ENCODE measurements at places on chromosomes 1 and 21.

DNA sequence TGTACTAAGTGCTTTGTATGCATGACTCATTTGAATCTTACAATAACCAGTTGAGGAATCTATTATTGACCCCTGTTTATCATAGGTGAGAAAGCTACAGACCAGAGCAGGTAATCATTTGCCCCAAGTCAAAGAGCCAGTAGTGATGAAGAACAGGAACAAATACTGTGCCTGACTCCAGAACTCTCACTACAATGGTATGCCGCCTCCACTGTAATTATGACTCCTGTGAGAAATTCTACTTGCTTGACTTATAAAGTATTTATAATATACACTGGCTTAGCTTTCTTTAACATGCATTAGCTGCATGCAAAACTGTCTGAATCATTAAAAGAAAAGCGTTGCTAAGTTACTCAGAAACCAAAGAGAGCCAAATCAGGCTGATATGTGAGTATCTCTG, 92.6 kb downstream of the ZNF281 start:
- no peak for DNase-seq

DNA sequence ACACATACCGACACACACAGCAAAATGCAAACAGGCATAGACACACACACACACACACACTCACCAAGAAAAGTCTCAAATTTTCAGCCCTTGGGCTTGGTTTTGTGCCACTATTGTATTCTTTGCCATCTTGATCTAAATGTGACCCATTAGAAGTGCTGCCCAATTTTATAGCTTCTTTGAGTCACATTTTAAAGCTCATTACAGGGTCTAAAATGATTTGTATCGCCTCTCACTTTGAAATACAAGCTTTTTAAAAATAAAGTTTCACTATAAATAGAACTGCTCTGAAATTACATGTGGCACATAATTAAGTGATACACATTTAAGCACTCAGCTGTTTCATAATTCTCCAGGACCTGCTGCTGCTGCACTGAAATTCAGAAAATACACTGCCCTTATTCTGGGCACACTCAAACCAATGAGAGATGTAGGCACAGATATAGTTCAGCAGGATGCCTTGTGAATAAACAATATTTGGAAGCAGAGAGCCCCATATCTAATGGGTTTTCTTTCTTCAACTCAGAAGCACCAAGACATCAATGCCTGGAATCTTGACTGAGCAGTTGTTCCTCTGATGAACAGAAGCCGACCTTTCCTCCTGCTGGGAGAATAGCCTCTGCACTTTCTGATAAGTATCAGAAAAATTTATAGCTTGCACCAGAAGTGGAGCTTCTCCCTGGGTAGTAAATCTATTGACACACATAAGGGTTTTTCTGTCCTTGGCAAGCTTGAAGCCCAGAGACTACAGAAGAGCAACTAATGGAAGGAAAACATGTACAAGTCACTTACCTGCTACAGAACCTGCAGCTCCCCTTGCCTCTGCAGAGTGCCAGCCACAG, 37.0 kb upstream of the PLPPR4 start:
- no peak for DNase-seq

GRCh38 chr1:11355559-11356475, 82.8 kb downstream of the UBIAD1 start:
- DNase-seq: no peak

- DNase-seq: no peak
Observed at GRCh38 chr1:44608141-44608540, 66.1 kb downstream of the TMEM53 start.

GRCh38 chr1:115120296-115120695, 31.0 kb upstream of the TSPAN2 start:
- no peak for DNase-seq

- DNase-seq: no peak
Observed at GRCh38 chr1:149936170-149936991, at the start of gene MTMR11. MTMR11 (minus strand) TSS chr1:149936879; CDS start chr1:149936647, 232 bp downstream.

GRCh38 chr1:1677718-1678580, 14.6 kb downstream of the SLC35E2B start:
- DNase-seq: no peak

GRCh38 chr1:70207492-70207891, 2.1 kb upstream of the LRRC40 start:
- DNase-seq: no peak

DNA sequence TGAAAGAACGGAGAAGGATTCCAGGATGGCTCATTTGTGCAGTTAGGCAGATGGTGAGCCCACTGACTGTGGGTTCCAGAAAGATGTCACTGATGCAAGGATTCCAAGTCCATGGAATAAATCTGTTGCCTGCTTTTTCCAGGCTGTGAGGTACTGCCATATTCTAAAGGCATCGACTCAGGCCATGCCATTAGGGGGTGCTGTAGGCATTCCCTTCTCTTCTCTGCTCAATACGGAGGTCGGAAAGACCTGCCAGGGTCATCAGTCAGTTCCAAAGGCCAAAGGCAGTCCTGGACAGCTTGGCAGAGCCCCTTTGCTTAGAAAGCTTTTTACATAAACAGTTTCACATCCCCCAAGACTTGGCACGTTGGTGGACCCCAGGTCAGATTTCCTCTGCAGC, 31.7 kb upstream of the TMEM125 start:
- DNase-seq: no peak

GRCh38 chr1:216528816-216529215, 105.6 kb upstream of the USH2A start:
- no peak for DNase-seq

DNA sequence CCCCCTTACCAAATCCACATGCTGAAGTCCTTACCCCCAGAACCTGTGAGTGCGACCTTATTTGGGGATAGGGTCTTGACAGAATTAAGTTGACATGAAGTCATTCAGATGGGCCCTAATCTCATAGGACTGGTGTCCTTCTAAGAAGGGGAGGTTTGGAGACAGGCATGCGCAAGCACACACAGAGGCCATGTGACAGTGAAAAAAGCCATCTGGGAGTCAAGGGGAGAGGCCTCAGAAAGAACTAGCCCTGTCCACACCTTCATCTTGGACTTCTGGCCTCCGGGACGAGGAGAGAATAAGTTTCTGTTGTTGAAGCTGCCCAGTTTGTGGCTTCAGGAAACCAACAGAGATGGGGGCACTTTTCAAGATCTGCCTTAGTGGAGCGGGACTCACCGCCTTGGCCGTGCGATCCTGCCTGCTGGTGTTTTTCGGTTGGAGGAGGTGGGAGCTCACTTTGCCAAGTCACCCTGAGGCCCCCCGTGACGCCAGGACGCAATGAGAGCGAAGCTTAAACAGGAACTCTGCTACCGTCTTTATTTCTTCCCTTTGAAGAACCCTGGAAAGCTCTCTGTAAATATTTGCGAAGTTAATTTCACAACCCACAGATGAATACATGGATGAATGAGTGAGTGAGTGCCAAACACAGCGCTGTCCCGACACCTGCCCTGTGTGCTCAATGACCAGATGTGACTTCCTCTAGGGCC, 42.5 kb upstream of the C1orf174 start:
- no peak for DNase-seq

- DNase-seq: no peak
Observed at GRCh38 chr1:207814469-207814868, 62.6 kb downstream of the CD46 start.

GRCh38 chr1:198132060-198132781, 24.6 kb upstream of the NEK7 start:
- DNase-seq: no peak

DNA sequence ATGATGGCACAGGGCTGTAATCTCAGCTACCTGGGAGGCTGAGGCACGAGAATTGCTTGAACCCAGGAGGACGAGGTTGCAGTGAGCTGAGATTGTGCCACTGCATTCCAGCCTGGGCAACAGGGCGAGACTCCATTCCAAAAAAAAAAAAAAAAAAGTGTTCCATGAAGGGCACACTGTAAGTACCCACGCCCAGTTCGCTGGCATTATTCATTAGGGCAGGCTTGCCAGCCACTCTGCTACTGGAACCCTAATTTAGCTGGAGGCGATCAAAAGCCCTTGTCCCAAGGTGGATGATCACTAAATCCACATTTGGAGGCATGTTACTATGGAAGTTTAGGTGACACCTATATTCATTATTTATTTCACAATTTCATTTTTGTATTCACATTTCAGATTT, 5.0 kb downstream of the IFNLR1 start:
- DNase-seq: no peak

DNA sequence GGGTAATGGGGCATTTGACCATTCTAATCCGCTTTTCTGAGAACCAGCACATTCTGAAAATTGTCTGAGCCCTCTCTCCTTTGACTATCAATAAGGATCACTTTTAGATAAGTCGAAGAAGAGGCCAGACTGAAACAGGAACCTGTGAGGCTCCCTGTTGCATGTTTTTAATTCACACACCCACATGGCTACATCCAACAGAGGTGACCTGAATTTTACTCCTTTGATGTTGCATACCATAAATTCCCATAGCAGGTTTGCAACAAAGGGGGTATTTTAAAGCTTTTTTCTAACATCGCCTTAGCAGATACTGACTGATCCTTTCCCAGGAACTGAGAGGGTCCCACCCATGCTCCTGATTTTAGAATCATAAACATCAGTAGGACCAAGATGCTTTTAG, 450.8 kb downstream of the USP25 start:
- no peak for DNase-seq

- DNase-seq: no peak
Observed at GRCh38 chr1:67563684-67564083, 121.3 kb upstream of the GADD45A start.

DNA sequence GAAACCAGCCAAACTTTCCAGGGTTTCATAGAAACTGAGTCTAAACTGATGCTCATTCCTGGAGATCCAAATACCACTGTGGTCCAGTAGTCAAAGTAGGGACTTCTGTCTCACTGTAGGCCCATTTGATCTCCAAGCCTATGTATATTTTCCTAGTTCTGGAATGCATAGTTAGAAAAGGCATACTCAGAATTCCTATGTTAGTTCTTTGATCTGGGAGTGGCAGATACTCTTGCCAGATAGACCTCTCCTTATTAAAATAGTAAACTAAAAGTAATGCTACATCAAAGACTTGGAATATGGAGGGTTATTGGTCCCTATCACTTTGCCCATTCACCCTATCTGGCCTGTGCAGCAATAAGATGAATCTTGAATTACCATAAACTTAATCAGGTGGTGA, 10.4 kb upstream of the SGIP1 start:
- no peak for DNase-seq

GRCh38 chr1:212700892-212701819, 1.5 kb upstream of the BATF3 start:
- DNase-seq: no peak

GRCh38 chr1:215835951-215836350, 268.8 kb downstream of the KCTD3 start:
- DNase-seq: no peak

Data from cortex of kidney (tissue), 1 donor.